ENCODE measurements at places on chromosomes 5 and 9.

DNA sequence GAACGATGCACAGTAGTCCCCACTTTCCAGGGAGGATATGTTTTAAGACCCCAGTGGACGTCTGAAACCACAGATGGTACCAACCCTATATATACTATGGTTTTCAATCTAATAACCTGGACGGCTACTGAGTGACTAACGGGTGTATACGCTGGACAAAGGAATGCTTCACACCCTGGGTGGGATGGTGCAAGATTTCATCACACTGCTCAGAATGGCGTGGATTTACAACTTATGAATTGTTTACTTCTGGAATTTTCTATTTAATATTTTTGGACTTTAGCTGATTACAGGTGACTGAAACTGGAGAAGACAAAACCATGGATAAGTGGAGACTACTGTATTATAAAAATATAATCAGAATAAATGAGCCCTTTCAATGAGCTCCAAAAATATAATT, 147.6 kb upstream of the TRIM32 start:
- no peak for DNase-seq

- DNase-seq: no peak
Measured at GRCh38 chr5:153895266-153895665, 143.4 kb downstream of the FAM114A2 start.

- DNase-seq: no peak
Measured at GRCh38 chr9:89048616-89049015, 57.3 kb downstream of the S1PR3 start.

- no peak for DNase-seq
Measured at GRCh38 chr5:133450286-133450685, 162.1 kb downstream of the FSTL4 start.

DNA sequence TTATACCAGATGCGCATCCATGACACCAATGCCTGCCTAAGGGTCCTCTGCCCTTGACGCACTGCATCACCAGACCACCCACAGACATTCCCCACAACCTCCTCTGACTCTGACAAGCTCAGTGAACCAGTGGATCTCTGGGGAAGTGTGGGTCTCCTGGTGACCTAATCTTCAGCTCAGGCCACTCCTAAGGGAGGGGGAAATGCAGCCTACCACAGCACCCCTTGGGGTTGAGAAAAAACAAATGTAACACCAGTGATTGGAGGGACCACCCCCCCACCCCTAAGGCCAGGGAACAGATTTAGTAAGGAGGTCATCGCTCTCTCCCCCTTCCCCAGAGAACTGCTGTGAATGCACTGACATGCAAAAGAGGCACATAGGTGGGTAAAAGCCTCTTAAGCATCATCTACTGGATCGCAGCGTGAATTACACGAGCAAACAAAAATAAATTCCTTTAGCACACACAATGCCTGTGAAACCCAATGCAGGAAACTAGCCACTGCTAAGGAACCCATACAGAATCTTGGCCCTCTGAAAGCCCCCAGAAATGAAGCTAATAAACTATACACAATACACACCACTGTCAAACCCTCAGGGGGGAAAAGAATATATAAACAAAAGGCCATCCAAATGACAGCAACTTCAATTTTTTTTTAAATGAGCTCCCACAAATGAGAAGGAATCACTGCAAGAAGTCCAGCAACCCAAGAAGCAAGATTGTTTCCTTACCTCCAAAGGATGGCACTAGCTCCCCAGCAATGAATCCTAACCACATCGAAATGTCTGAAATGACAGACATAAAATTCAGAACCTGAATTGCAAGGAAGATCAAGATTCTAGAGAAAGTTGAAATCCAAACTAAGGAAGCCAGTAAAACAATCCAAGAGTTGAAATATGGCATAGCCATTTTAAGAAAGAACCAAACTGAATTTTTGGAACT, 513.7 kb upstream of the PTGER4 start:
- no peak for DNase-seq

DNA sequence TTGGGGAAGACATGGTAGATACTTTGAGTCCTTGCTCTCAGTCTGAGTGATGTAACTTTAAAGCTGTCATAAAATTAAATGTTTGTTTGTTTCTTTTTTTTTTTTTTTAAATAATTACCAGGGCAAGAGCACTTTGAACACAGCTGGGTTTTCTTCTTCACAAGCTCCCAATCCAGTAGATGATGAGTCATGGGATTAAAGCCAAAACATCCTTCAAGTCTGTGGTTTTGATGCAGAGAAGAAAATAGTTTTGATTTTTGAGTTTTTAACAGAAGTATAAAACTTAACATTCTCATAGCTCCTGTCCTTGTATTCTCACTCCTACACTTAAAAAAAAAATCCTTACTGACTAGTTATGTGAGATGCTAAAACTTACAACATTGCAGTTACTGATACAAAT, 34.8 kb upstream of the IL31RA start:
- no peak for DNase-seq

GRCh38 chr9:70924380-70924779, 197.0 kb downstream of the TRPM3 start:
- no peak for DNase-seq

DNA sequence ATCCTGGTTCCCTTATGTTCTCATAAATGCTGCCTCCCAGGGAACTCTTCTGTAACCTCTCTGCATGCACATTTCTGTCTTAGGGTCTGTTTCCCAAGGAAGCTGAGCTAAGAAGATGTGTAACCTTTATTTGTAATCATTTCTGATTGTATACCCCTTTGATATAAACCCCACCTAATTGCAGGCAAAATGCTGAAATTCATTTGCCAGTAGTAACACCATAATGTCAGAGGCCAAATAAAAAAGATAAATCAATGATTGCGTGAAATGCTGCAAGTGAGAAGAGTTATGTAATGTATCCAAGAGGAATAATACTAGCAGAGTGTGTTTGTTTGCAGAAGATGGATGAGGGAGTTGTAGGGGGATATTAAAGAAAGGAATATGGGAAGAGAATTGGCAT, 822.6 kb upstream of the GRAMD2B start:
- no peak for DNase-seq

DNA sequence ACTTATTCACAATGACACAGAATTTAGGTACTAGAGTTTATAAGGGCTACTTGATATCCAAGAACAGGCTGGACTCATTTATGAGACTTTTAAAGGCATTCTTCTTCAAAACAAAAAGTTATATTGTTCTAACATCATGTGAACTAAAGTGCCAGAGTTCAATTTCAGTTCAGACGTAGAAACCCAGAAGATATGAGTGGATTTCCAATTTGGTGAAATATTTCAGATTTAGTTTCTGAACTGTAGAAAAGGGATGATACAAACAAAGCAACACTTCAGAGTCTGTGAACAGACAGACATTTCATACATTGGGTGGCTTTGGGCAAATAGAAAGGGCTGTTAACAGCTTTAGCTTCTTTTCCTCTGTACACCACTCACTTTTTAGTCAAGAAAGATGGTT, 384.0 kb downstream of the NR2F1-AS1 start:
- DNase-seq: no peak

GRCh38 chr5:141519605-141520565, 31.0 kb downstream of the PCDHGC5 start:
- DNase-seq: no peak

DNA sequence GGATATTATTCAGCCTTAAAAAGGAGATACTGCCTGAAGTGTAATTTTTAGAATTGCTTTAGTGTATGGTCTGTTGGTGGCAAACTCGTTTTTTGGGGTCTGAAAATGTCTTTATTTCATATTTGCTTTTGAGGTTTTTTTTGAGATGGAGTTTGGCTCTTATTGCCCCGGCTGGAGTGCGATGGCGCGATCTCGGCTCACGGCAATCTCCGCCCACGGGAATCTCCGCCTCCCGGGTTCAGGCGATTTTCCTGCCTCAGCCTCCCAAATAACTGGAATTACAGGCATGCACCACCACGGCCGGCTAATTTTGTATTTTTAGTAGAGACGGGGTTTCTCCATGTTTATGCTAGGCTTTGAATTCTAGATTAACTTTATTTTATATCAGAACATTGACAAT, 20.2 kb upstream of the PCDHB1 start:
- DNase-seq: no peak

- DNase-seq: no peak
Measured at GRCh38 chr5:6449465-6450158, 953 bp downstream of the UBE2QL1 start.

- DNase-seq: no peak
Measured at GRCh38 chr9:108786322-108786721, 69.5 kb downstream of the ACTL7B start.

DNA sequence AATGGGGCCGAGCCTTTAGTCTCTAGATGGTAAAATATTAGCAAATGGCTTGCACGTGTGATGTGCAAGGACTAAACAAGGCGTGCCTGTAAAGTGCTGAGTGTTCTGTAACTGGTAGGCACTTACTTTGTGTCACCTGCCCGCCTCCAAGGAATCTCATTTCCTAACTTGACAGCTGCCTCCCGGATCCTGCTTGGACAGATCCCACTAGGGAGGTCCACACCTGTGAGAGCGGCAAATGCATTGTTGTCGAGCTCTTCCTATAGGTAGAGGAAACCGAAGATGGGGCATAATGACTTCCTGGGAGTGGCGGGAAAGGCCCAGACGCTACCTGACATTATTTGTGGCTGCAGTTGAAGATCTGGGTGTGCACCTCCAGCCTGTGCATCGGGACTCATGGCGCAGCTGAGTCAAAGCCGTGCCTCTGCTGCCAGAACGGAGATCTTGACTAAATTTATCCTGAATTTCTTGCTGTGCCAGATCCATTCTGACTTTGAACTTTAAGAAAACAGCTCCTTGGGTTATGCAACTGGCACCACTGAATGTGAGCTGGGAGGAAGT, 79.8 kb downstream of the TENT4A start:
- no peak for DNase-seq

DNA sequence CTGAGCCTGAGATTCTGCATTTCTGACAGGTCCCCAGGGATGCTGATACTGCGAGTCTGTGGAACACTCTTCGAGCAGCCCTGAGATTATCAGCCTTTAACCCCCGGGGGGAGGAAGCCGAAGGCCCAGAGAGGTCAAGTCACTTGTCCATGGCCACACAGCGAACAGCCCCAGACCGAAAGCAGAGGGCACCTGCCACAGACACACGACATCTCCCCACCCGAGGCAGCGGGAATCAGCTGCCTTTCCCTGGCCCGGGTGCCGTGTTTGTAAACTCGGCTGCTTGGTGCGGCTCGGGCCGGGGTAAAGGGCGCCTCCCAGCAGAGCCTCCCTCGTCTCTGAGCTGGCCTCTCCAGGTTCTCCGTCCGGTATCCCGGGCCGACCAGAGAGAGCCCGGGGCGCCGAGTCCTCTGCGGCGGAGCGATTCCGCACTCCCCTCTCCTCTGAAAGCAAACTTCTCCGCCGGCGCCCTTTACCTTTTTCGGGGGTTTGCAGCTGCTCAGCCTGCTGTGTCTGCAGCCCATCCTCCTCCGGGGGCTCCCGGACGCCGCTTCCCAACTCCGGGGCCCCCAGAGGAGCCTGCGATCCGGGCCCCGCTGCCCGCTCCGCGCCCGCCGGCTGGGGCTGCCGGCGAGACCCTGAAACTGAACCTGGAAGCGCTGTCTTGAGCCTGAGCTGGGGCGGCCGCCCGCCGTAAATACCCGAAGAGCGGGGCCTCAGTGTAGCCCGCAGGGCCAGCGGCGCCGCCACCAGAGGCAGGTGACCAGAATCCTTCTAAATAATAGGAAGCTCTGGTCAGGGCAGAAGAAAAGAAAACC, at the start of gene CCDC69:
Gene CCDC69 (minus strand): TSS at position 646 of the 818 bp plus-strand sequence. CDS start 122 bp downstream, at position 524.
- DNase-seq: peak; percentile 34

DNA sequence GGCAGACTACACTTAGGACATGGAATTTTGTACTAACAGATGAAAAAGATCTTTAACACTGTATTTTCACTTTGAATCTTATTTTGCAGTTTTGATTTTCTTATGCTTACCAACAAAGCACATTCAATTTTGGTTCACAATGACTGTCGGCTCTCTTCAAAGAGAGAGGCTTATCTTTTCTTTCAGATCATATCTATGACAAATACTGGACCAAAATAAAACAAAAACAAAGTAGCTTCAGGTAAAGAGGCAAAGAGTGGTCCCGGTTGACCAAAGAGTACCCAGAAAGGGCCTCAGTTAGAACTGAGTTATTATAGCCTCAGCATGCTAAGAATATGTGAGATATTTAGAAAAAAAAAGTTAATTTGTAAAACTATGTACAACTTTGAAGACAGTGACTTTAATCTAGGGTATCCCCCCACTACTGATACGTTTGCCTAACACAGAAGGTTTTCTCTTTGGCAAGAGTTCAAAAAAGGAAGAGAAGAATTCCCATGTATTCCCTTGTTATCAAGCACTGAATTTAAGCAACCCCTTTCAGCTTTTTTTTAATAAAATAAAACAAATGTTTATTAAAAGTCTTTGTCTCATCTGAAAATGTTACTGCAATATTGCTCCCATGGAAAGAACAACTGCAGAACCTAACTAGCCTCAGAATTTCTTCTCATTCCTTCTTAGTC, 50.5 kb downstream of the NR6A1 start:
- no peak for DNase-seq

- DNase-seq: no peak
Measured at GRCh38 chr5:118692811-118693342, 295.5 kb downstream of the DTWD2 start.

GRCh38 chr9:77751341-77752091, 103.4 kb upstream of the GNA14 start:
- no peak for DNase-seq

GRCh38 chr5:153237671-153238332, 252.7 kb upstream of the GRIA1 start:
- no peak for DNase-seq

GRCh38 chr5:102153003-102153759, 142.9 kb downstream of the SLCO4C1 start:
- no peak for DNase-seq

DNA sequence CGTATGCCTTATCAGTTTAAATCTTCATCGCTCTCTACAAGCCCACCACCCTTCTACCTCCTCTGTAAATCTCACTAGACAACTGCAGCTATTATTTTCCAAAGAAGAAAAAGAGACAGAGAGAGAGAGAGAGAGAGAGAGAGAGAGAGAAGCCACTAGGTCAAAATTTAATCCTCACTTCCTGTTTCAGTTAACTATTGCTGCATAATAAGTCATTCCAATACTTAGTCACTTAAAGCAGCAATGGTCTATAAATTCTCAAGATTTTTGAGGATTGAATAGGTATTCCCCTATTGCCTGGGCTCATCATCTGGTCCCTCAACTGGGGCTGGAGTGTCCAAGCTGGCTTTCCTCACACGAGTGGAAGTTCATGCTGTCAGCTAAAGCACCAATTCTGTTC, 68.8 kb downstream of the ITGA1 start:
- no peak for DNase-seq

GRCh38 chr9:69158471-69158870, 15.6 kb upstream of the TJP2 start:
- DNase-seq: no peak

DNA sequence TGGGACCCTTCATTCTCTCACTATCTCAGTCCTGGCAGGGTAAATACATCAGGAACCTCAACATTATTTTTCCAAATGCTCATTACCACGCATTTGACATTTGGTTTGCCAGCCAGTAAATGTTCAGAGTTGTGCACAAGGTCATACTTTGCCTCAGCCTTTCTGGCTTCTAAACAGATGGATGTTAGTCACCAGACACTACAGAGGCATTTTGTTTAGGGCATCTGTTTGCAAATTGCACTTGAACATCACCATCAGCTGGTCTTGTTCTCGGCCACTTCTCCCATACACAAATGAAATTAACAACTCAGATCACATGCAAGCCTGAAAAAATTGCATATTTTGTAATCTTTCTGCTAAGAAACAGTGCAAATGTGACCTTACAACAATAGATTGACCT, 75.0 kb upstream of the SLC1A1 start:
- no peak for DNase-seq

GRCh38 chr5:72662305-72662704, 154.2 kb upstream of the TNPO1 start:
- no peak for DNase-seq

GRCh38 chr9:114834386-114834785, 28.5 kb upstream of the TNFSF15 start:
- DNase-seq: no peak

All from T-helper 9 cell (primary cell).